Thyroid gland (tissue), 4 donors: ENCODE measurements at places on chromosomes 1 and 21. TPM values are rescaled to one million over a fixed set of nuclear protein-coding genes. Genes with fewer than 3 reads are reported as not detected.
A peak's percentile ranks its signal among the peaks of the same experiment; 100 is the strongest.

- no peak for DNase-seq
Observed at GRCh38 chr1:206500046-206500445, 7.3 kb upstream of the RASSF5 start.

- DNase-seq, result no peak
Observed at GRCh38 chr1:226164154-226164553, 22.4 kb downstream of the ACBD3 start.

CCDC190 gene
- total RNA-seq, result 0.89 TPM

DNA sequence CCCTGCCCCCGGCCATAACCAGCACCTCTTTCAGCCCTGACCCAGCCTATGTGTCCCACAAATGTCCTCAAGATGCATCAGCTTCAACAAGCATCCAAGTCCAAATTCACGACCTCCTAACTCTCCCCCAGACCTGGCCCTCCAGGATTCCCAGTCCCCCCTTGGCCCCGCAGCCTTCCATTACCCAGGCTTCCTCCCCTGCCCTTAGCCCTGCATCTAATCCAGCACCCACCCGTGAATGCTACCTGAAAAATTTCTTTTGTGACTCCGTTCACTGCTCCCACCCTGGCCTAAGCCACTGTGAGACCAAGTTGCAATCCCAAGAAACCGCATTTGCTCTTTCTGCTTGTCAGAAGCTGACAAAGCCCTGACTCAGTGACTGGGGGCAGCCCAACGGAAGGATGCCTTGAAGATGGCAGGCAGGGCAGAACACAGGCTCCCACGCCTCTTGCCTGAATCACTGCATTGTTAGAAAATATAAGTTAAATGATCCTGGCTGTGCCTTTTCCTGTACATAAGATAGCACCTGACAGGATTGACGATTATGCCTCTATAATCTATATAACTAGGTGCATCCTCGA lies 939 bp upstream of the MFAP2 start:
- DNase-seq, result no peak

- no peak for DNase-seq
Observed at GRCh38 chr1:18419113-18419844, 61.5 kb upstream of the KLHDC7A start.

GRCh38 chr1:115112496-115113375 lies 23.4 kb upstream of the TSPAN2 start:
- peak; percentile 35 for DNase-seq

PCAT6 gene
- total RNA-seq, result not detected

DNA sequence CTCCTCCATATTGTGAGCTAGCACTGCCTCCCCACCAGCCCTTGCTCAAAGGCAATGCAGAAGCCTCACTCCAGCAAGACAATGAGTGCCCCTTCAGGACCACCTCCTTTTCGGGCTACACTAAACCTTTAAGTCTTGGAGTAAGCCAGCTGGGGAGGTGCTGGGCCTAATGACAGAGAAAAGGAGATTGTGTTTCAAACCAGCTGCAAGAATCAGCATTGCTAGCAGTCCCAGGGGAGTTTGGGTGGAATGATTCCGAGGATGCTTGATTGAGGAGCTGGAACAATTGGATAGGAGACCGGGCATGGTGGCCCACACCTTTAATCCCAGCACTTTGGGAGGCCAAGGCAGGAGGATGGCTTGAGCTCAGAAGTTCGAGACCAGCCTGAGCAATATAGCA lies 54.1 kb upstream of the GPR37L1 start:
- no peak for DNase-seq

- no peak for DNase-seq
Observed at GRCh38 chr1:7299994-7300393, 471.1 kb upstream of the VAMP3 start.

DNA sequence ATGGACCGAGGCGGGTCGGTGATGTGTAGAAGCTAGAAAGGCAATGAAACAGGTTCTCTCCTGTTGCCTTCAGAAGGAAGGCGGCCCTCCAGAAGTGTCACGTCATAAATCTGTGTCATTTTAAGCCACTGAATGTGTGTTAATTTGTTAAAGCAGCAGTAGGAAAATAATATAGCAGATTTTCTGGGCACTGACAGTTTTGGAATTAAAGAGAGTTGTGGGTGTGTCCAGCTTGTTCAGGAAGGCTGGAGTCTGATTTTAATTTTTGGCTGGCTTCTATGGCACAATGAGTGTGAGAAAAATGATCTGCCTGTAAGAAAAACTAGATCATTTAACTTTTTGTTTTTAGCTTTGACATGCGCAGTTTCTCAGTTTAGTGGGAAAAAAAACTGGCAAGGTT lies 177.3 kb downstream of the EDEM3 start:
- no peak for DNase-seq

DNA sequence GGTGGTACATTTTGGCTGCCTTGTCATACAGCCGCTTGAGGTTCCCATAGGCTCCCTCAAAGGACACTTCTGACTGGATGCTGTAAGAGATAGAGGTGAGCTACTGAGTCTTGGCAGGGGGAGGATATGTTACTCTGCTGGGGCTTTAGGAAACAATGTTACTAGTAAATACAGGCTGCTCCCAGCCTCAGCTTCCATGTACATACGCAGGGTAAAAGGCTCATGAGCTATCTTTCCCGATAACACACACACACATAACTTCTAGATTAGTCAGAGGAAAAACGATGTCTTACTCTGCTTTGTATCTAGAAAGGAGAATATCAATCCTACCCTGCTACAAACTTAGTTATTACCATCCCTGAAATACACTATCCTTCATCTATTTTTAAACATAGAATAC lies 14.3 kb downstream of the SMG5 start:
- DNase-seq, result no peak

- DNase-seq, result no peak
Observed at GRCh38 chr1:155295183-155295941, 5.9 kb downstream of the PKLR start.

- no peak for DNase-seq
Observed at GRCh38 chr1:158735848-158736247, 15.3 kb upstream of the OR6K3 start.

TAS1R3 gene
- total RNA-seq, result 1.4 TPM

C1orf232 gene
- total RNA-seq, result not detected

SLC25A34 gene
- total RNA-seq, result 1.5 TPM

GRCh38 chr21:38384238-38384560 lies 114.1 kb downstream of the ERG start:
- no peak for DNase-seq

GRCh38 chr1:214901718-214902117 lies 180.8 kb upstream of the KCNK2 start:
- peak; percentile 7 for DNase-seq

DNA sequence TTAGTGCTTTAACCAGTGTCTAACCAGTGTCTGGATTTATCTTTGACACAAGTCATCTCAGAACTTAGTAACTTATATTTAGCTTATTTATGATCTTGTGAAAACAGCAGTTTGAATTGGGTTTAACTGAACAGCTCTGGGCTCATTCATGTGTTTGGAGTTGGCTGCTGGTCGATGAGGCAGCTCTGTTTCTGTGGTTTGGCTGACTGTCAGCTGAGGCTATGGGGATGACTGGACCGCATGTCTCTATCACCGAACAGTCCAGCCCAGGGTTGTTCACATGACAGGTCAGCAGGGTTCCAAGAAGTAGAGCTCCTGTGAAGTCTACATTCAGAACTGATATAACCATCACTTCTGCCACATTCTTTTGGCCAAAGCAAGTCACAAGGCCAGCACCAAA lies 29.1 kb upstream of the C21orf91 start:
- DNase-seq, result no peak

GRCh38 chr1:181595234-181595633 lies 111.9 kb downstream of the CACNA1E start:
- no peak for DNase-seq

DNA sequence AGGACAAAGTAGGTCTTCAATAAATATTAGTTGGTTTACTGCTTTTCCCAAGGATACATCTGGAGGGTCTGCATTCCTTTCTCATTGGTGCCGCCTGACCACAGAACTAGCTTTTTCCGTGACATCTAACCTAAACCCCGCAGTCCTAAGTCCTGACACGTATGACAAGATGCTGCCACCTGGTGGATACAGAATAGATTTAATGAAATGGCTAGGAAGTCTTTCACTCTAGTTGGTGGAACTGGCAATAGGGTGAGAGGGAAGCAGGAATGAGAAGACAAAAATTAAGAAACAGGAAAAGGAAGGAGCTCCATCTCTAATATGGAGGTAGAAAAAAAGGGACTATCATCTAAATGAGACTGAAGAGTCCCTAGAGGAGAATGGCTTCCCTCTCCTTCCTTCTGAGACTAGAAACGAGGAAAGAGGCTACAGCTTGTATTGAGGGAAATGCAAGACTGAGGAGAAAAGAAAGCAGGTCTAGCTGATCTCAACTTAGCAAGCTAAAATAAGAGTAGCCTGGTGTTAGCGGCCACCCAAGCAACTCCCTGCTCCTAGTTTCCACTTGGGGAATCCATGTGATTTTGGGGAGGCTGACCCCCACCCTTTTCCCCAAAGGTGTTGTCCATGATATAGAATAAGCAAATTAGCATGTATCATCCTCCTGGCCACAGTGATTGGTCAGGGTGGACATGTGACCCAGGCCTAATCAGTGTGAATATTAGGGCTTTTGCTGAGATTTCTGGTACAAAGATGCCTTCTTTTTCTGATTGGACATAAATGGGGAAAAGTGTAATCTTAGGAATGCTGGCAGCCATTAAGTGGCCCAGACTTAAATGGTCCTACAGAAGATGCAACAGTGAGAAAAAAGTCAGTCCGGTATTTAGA lies 5.9 kb downstream of the RFX5 start:
- DNase-seq, result peak; percentile 42

DNA sequence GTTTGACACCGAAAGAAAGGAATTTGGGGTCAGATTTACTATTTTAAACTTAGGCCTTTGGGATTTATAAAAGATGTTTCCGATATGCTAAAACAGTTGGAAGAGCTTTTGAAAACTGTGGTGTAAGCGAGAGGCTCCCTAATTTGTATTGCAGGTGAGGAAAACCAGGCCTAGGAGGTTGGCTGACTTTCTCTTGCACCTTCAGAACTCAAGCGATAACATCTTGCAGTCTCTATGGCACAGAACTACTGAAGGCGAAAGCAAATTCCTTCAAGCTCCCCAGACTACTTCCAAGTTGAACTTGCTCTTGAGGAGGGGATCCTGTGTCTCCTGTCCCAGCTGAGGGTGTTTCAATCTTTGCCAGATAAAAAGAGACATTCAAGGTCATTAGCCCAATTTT lies 685.7 kb downstream of the ADGRL2 start:
- DNase-seq, result no peak

GRCh38 chr1:3467096-3468036 lies 12.9 kb downstream of the ARHGEF16 start:
- peak; percentile 0 for DNase-seq

DNA sequence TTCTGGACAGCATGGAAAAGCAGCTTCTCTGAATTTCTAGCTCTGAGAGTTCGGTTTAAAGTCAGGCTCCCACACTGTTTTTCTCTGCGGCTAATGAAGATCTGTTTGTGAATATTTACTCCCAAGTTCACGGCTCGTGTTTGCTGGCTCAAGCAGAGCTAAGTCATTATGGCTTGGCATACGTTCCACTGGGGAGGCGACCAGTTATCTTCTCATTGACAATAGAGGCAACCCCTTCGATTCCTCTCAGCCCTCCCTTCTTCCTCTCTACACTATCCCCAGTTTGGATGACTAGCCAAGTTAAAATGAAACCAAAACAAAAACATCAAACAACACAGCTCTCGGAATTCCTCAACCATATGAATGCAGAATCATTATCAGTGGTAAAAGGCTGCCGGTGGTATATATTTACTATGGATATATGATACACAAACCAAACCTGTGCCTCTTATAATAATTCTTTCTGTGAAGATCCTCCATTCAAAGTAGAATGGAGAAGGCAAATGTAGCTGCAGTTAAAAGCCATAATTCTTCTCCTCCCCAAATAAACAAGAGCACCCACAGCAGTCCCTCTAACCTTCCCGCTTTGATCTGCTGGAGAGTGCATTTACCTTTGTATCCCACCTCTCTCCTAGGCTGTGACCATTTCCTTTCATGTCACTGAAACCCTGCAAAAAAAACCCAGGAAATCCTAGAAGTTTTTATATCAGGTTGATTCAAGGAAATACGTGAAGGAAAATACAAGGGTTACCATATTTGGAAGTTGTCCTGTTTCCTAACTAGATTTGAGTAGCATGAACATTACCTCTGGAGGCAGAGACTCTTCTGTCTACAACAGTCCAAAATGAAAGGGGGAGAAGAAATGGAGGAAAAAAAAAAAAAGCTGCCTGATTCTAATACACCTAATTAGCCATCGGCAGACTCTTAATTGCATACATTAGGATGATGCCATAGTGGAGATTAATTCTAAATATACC lies 108.3 kb upstream of the USH2A start:
- DNase-seq, result no peak

BGLAP gene
- not detected for total RNA-seq

CFHR4 gene
- not detected for total RNA-seq

S100A1 gene
- 310 TPM for total RNA-seq
